ENCODE measurements at places on chromosomes 5 and 9.

GRCh38 chr5:170731052-170731451 is 52.5 kb upstream of the GABRP start:
- no peak for DNase-seq

DNA sequence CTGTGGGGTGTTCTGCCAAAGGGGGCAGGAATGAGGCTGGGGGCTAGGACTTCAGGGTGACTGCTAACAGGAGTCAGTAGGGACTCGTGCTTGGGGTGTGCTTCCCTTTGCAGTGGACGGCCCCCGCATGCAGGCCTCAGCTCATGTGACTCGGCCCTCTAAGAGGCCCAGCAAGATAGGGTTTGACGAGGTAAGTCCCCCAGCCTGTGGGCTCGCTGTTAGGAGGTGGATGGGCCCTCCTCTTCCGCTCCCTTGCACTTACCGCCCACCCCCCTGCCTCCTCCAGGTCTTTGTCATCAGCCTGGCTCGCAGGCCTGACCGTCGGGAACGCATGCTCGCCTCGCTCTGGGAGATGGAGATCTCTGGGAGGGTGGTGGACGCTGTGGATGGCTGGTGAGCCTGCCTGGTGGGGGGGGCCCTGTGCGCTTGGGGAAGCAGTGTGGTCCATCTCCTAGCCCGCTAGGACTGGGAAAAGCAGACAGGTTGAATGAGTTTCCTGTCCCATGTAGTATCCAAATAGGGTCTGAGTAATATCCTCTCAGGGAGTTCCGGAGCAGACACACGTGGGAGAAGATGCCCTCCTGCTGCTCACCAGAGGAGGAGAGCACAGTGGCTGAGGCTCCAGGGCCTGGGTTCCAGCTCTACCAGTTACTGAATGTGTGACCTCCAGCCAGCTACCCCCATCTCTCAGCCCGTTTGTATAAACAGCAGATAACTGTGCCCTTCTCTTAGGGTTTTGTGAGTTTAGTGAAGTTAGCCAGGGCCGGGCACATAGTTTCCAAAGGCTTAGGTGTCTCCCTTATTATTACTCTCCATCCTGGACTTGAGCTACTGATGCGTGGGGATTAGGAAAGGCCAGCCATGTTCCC is 8.2 kb downstream of the CERCAM start:
- no peak for DNase-seq

DNA sequence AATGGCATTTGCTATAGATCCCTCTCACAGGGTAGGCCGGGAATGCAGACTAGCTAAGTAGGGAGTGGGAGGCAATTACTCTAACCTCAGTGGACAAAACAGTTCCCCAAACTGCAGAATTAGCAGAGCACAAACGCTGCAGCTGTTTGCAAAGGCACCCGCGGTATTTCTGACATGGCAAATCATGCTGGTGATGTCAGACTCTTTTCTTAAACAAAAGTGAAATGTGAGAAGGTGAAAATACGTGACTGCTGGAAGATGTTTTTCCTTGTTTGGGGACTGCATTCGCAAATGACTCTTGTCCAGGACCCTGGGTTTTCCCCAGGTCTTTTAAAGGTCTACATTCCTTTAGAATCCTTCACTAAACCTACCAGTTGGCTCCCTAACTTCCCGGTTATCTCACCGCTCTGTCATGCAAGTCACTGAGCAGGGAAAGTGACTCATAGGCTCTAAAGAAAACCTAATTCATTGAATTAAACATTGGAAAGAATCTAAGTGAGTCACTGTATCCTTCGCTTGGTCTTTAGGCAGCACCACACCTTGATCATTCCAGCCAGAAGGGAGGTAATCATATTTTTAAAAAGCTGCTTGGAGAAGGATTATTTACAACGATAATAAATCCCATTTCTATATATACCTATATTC is 91.5 kb upstream of the DNAH5 start:
- no peak for DNase-seq

DNA sequence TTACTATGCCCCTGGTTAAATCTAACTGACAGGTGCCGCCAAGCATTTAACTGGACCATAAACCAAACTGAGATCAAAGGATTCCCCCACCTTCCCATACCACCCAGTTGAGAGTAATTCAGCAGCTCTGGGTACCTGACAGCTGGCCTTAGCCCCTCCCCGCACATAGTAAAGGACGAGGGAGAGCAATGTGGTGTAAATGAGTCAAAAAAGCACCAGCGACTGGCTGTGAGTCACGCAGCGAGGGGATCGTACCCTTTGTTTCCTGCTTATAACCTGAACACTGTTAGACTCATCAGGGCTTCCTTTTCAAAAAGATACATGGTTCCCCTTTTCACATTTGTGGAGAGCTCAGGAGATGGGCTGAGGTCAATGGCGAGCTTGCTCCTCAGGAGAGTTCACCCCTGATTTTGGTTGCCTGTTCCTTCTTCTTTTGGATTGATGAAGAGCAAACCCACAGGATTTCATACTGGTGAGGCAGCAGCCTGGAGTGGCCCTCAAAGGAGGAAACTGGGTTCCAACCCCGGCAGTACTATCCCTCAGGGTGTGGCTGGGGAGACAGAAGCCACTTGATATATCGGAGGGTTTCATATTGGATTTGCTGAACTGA is 71.5 kb downstream of the ANKRD33B start:
- peak; percentile 42 for DNase-seq

DNA sequence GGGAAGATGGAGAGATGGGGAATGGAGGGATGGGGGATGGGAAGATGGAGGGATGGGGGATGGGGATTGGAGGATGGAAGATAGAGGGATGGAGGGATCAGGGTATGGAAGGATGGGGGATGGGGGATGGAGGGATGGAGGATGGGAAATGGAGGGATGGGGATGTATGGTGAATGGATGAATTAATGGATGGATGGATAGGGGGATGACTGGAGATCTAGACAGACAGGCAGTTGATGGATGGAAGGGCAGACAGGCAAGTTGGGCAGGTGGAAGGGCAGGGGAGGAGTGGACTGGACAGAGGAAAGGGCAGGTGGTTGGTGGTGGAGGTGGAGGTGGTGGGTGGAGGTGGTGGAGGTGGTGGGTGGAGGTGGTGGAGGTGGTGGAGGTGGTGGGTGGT is 167.2 kb downstream of the C9orf50 start:
- no peak for DNase-seq

GRCh38 chr5:57836921-57837320 is 354.3 kb upstream of the ACTBL2 start:
- DNase-seq, result no peak

GRCh38 chr9:17600962-17601593 is 22.2 kb downstream of the SH3GL2 start:
- no peak for DNase-seq

GRCh38 chr5:31901807-31902530 is 263.0 kb downstream of the PDZD2 start:
- no peak for DNase-seq

DNA sequence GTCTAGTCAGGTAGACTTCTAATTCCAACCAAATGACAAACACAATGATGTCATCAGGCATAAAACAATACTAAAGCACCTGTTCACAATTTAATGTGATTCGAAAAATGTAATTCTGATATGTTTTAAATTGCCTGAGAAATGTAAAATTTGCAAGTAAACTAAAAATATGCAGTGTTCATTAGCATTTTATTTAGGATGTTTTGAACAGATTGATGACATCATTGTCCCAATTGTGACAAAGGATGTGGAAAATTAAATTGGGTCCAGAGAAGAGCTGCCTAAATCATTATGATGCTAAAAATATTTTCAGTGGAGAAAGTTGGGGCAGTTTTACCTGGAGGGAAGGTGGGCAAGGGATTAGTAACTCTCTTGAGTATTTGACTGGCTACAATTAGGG is 86.5 kb downstream of the CFAP90 start:
- no peak for DNase-seq

DNA sequence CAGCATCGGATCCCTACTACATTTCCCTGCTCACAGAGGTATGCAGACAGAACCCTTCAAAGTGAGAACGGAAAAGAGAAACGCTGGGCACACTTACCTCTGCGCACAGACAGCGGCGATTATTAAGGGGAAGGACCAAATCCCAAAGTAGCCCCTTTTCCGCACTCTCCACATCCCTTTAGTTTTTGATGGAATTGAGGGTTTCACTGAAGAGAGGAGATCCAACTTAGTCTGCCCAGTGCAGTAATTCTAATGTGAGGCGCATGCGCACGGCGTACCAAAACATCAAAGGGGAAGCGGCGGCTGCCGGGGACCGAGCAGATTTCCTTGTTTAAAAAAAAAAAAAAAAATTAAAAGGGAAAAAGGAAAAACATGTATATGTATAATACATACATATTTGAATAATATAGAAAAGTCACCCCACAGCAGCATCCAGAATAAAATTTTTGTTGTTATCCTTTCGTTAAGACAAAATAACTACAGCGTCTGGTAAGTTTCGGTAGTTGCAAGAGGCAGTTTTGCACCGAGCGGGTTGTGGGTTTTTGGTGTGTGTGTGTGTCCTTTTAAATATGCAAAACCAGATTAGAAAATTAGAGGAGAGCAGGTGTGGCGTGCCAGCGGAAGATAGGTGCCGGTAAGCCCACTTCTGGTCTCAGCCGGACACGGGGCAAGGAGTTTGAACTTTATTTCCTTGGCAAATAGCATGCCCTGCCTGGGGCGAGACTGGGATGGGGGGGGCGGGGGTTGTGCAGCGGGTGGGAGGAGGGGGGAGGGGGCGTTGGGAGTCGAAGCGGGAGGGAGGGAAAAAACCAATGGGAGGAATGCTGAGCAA is at the start of gene GABRB2:
Gene GABRB2 (minus strand): TSS at position 256 of the 832 bp plus-strand sequence. CDS start 82 bp downstream, at position 174.
- no peak for DNase-seq

DNA sequence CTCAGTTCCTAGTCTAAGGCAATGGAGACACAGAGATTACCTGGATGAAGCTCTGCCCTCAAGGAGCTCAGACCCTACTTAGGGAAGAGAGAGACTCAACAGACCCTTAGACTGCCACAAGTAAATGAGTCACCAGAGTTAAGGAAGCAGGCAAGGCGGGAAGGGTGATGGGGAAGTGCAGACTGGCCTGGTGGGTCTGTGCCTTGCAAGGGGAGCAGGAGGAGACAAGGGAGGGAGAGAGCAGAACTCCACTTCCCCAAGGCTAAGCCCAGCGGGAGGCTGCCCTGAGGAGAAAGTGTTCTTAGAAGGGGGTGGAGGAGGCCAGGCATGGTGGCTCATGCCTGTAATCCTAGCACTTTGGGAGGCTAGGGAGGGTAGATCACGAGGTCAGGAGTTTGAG is 83.7 kb downstream of the HRH2 start:
- DNase-seq, result no peak

DNA sequence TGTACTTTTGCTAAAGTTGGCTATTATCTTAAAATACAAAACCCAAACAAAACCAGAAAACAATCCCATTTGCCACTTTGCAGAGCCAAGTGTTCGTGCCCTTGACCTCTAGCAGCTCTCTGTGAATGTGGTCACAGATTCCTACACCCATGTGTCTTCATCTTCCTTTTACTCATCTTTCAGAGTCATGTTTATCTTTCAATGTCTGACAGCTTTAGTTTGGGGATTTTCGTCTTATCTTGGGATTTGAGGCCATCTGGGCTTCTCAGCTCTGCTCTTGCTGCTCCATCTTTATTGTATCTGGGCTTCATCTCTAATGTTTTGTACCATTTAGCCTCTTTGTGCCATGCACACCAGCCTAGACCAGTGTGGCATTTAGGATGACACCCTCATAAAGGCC is 81.0 kb downstream of the DAPK1 start:
- no peak for DNase-seq

DNA sequence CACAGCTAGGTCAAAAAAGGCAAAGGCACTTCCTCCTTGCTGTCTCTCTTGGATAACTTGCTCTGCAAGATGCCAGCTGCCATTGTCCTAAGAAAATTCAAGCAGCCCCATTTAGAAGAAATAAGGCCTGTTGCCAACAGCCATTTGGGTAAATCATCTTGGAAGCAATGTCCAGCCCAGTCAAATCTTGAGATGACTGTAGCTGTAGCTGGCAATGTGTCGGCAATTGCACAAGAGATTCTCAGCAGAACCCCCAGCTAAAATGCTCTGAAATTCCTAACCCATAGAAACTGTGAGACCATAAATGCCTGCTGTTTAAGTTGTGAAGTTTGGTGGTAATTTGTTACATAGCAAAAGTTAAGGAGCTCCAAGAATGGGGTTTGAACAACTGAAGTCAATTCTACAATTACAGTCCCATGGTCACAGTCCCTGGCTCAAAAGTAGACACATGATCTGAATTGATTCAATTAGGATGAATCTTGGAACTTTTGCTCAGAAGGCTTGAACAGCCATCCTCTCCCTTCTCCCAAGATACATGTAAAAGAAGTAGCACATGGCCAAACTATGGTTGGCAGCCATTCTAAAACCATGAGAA is 151.1 kb downstream of the MPDZ start:
- DNase-seq, result no peak

- no peak for DNase-seq
Measured at GRCh38 chr5:58462154-58462553, 2.3 kb upstream of the PLK2 start.

GRCh38 chr9:35732800-35733541 is 505 bp downstream of the CREB3 start:
- DNase-seq, result peak; percentile 43

DNA sequence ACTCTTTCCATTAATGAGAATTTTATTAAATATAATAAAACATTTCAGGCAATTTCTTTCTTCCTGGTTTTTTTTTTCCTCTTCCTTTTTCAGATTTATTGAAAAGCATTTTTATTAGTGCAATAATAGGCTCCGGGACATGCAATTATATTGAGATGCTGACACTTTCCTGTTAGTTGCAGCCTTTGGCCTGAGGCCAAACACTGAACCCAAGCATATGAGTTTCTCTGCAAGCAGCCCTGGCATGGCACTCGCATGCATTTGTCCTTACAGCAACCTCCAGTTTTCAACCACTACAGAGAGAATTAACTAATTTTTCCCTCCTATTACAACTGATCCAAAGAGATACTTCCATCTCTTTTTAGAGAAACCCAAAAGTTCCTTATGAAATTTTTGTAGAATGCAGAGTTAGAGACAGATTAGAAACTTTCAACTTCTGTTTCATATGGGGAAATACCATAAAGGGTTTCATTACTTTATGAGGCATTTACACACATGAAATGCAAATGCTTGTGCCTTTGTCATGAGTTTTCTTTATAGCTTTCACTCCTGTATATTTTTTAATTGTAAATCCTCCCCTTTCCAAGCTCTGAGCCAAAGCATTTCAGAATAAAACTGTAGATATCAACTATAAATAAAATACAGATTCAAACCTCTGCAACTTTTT is 183.0 kb downstream of the CETN3 start:
- no peak for DNase-seq

GRCh38 chr5:178465228-178465860 is 124.8 kb downstream of the COL23A1 start:
- DNase-seq, result no peak

GRCh38 chr9:134424818-134425217 is 98.6 kb downstream of the RXRA start:
- no peak for DNase-seq

- no peak for DNase-seq
Measured at GRCh38 chr9:109035684-109036423, 22.6 kb upstream of the CTNNAL1 start.

DNA sequence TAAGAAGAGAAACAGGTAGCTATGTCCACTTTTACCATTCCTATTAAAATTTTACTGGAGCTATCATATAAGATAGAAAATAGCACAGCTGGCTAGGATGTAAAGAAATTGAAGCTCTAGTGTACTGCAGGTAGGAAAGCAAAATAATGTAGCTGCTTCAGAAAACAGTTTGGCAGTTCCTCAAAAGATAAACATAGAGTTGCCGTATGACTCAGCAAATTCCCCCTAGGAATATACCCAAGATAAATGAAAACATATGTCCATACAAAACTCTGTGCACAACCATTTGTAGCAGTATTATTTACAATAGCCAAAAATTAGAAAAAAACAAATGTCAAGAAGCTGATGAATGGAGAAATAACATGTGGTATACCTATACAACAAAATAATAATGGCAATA is 64.6 kb upstream of the SHISAL2B start:
- no peak for DNase-seq

- no peak for DNase-seq
Measured at GRCh38 chr9:88753691-88754367, 218.9 kb downstream of the NXNL2 start.
